HTR-8/SVneo (cell line): ENCODE measurements at places on chromosomes 12 and 14.

DNA sequence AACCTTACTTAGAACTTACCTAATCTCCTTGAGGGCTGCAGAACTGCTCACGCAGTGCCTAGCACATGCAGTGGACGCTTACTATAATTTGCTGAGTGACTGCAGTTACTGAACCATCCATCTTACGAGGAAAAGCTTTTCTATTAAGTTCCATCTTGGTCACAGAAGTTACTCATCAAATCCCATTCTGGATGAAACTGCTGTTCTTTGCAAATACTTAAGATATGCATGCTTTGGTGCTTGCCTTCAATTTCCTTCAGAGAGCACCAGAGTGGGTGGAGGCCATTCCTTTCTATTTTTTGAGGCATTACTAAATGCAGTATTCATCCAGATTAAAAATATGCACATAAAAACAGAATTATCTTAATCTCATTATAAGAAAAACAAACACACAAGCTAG is 17.7 kb upstream of the PELI2 start:
- no peak for DNase-seq

- no peak for DNase-seq
Observed at GRCh38 chr12:46343118-46343852, 29.3 kb downstream of the SLC38A2 start.

- no peak for DNase-seq
Observed at GRCh38 chr14:51431741-51432140, 191.7 kb downstream of the TMX1 start.

GRCh38 chr12:97140355-97140754 is 233.3 kb downstream of the NEDD1 start:
- no peak for DNase-seq

- no peak for DNase-seq
Observed at GRCh38 chr14:49164074-49164473, 422.1 kb downstream of the RPS29 start.

DNA sequence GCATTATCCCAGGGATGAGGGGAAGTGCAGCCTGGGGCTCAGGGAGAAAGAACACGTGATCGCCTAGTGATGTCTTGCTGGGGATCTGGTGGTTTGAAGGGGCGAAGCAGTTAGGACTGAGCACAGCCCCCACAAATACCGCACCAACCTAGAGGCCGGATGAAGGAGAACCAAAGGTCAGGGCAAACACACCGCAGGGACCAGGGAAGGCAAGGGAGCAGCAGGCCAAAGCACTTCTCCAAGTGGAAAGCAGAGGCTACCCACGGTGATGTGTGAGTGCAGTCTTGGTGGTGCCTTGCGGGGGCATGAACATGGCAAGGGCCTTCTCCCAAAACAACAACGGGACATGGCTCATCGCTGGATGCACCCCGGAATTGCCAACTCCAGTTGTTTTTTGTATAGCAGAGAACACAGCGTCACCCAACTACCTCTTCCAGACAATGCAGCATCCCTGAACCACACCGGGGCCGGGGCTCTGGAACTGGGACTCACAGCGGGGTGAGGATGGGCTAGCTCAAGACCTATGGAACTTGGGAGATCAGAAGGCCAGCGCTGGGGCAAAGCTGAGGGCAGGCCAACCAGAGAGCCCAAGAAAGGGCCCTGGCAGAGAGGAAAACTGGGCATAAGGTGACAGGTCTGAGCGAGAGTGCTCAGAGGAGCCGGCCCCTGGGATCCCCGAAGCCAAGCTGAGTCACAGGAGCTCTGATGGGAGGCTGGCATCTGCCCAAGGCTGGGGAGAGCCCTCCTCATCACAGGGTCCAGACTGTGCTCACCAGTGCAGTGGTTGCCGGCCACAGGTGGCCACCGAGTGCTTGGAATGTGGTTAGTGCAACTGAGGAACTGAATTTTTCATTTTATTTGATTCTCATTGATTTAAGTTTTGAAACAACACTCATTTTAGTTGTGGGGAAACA is 11.1 kb downstream of the GALNT16 start:
- peak; percentile 69 for DNase-seq

- no peak for DNase-seq
Observed at GRCh38 chr14:29757188-29757680, 170.4 kb downstream of the PRKD1 start.

- no peak for DNase-seq
Observed at GRCh38 chr12:27828196-27828595, 48.2 kb upstream of the MANSC4 start.

DNA sequence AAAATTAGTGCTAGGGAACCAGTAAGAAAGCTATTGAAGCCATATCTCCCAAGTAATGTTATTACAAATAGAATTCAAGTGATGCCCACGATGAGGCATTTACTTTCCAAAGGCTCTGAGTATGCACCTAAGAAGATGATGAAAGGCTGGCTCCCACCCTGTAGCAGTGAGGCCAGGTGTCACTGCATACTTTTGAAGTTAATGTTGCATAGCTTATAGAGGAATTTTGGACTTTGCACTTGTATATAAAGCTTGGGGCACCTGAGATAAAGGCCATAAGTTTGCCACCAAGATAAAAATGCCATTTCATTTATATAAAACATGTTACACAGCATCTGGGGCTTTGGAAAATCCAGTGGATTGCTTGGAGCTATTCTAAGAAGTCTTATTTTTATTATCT is 96.2 kb downstream of the PTPRB start:
- DNase-seq = no peak

DNA sequence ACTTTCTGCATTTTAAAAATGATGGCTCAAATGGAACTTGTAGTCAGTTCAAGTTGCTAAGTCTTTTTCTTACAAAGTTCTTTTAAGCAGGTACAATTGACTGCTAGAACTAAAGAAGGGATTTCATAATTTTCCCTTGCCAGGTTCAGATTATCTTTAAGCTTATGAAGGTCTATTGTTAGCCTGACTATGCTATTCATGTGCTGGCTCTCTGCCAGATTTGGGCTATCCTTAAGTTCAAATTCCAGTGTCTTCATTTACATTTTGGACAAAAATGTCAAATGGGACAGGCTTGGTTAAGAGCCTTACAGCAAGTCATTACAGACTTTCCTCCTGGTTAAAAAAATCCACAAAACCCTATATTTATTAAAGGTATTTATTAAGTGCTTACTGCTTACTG is 42.3 kb downstream of the INSM2 start:
- no peak for DNase-seq

DNA sequence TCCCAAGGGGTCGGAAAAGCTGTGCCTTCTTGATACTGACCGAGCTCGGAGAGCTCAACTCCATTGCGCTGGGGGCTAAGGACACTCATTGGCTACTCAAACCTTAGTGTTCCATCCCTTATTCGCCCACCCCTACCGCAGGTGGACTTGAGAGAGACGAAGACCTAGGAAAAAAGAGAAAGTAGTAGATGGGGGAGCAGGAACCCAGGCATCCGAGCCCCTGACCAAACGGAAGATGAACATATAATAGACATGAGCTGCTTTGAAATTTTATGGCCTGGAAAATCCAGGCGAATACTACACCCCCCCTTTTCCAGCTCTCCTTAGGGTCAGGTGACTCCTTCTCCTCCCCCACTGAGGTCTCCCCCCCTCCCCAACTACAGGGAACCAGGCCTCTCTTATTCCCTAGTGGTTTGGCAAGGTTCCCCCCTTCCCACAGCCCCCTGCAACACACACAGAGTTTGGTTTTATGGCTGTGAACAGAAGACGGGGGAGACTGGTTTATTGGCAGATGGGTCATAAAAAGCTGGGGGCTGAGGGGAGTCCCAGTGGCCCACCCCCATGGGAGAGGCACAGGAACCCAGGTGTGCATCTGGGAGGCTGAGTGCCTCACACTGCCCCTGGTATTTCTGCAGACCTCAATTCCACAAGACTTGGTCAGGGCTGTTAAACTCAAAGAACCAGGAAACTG is 1.6 kb downstream of the GDF11 start:
- DNase-seq = no peak

GRCh38 chr12:12527820-12528296 is 34.8 kb downstream of the DUSP16 start:
- no peak for DNase-seq

DNA sequence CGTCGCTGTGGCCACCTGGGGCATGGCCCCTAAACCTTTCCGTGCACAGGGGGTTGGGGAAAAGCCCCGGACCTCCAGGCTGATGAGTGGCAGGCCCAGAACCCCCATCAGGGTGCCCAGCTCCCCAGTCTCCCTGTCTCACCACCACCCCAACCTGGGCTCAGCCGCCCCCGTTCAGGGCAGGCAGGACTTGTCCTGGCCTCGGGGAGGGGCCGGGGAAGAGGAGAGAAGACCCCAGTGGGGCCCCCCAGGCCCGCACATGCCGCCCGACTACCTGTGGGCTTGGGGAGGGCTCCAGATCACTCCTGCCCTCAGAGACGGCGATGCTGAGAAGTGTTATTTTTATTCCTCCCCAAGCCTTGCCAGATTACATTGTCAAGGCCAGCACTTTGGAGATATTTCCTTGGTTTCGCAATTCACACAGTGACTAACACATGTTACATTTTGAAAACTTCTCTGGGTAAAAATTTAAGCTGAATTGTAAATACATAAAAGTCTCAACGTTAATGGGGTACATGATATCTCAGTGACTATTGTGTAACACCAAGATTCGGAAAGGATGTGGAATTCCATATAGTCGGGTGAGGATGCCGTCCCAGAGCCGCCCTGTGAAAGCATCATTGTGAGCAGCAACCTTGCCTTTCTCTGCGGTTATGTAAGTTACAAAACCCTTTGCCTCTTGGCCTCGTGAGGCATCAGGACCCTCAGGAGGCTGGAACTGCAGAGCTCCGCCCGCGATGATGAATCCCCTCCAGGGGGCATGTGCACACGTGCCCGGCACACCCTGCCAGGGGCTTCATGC is 85.6 kb upstream of the DIO3 start:
- DNase-seq = peak; percentile 67

DNA sequence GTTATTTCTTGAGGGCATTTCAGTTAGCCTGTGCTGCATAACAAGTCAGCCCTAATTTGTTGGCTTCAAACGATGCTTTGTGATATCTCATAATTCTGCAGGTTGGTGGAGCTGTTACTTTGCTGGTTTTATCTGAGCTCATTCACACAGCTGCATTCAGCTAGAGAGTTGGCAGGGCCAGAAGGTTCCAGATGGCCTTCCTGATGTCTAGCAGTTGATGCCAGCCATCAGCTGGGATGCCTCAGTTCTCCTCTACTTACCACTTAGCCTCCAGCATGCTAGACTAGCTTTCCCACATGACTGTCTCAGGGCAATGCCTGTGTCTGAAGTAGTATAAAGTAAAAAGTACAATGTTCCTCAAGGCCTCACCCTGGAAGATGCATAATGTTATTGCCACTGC is 130.6 kb downstream of the SLC35F4 start:
- DNase-seq = no peak

- no peak for DNase-seq
Observed at GRCh38 chr12:42162193-42162592, 17.5 kb upstream of the GXYLT1 start.

GRCh38 chr12:93976024-93976423 is 172.4 kb upstream of the PLXNC1 start:
- DNase-seq = no peak

DNA sequence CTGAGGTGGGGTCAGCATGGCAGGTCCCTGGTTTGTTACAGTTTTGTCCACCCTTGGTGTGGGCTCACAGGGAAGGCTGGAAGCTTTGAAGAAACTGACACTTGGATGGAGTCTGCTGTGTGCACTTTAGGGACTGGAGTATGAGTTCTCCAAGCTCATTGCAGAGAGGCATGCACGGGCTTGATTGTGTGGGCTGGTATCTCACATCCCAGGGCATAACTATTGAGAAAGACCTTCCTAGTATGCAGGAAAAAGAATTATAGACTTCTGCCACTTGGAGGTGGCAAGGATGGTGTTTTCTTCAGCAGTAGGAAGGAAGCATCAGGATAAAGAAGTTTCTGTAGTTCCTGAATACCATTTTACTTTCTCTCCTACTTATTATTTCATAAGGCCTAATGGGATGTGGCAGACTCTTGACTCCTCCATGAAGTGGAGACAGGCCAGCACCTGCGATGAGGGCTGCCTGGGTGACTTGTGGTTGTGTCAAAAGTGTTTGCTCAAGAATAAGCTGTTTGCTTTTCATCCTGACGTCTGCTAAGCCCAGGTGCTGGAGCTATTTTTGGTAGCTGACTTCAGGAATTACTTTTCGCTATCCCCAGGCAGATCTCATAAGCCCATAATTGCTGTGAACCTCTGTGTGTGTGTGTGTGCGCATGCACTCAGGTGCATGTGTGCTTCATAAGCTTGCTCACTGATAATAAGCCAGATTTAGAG is 125.8 kb downstream of the KTN1 start:
- no peak for DNase-seq

DNA sequence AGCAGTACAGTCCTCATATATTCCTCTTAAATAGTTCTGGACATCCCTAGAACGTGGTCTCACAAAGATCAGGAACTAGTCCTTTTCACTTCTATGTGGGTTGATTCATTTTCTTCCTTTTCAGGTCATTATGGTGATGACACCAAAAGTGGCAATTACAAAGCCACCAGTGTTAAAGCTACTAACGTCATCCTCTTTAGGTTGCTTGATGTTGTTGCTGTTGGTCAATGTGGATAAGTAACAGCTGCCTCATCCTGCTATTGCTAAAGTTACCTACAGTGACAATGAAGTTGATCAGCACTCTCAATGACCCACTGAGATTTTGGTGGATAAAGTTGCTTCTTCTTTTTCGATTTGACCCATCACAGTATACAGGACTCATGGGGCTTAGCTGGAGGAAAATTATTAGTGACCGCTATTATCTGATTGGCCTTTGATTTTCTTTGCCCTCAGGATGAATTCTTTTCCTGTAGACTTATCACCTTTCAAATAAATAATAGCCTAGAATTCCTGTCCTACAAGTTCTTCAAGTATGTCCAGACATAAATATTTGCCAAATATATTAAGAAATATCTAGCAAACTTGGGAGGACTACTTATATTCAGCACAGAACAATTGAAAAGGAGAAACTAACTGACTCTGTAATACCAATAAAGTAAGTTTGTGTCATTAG is 54.0 kb upstream of the ATP2B1 start:
- DNase-seq = no peak

- DNase-seq = no peak
Observed at GRCh38 chr12:88571543-88571942, 8.7 kb downstream of the KITLG start.

DNA sequence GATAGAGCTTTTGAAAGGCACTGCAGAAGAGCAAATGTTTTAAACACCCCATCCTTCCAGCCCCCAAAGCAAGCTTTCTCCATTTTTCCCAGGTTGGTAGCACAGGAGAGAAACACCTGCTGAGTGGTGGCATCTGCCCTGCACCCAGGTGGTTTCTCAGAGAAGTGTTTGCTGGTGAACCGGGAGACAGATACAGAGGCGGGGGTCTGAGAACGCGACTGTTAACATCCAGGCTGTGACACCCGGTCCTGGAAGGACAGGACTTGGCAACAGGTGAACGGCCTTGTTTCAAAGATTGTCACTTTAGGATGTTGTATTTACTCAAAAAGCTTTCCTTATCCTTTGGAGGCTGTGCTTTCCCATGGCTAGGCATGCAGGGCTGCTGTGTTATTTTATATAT is 18.5 kb downstream of the MMAB start:
- DNase-seq = no peak

- DNase-seq = no peak
Observed at GRCh38 chr12:91984556-91984955, 161.1 kb downstream of the BTG1 start.
